ENCODE measurements at places on chromosomes 1 and 21. TPM values are rescaled to one million over a fixed set of nuclear protein-coding genes. Genes with fewer than 3 reads are reported as not detected.

DNA sequence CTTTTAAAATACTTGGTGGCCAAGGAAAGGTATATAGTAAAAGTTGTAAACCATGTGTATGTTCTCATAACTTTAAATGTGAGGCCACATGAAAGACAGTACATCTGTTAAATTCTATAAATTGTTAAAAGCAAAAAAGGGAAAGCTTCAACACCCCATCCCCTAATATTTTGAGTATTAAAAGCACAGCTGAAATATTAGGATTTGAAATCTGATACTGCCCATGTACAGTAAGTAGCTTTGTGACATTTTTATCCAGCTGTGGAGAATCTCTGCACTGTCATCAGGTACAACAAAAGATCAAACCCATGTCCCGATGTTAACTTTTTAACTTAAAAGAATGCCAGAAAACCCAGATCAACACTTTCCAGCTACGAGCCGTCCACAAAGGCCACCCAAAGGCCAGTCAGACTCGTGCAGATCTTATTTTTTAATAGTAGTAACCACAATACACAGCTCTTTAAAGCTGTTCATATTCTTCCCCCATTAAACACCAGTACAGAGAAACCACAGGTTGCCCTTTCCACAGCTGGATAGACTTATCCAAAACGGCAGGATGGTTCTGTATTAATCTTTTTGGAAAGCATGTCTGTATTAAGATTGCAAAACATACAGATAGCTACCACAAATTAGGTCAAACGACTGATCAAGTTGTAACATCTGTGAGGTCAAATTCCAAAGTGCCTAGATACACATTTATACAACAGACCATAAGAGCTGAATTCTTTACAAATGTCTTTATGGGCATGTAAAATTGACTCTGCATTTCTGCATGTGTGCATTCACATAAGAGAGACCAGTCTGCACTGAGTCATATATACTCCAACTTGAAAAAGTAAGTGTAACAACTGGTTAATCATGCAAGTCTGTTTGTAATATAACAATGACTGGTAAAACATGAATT is 5.2 kb downstream of the IRF2BP2 start:
- DNase-seq: peak; percentile 75

SELL gene
- 17.6 TPM for polyA plus RNA-seq

GJB3 gene
- polyA plus RNA-seq: not detected

VTCN1 gene
- polyA plus RNA-seq: 0.11 TPM

GRCh38 chr1:192805832-192806323 is 3.0 kb upstream of the RGS2 start:
- peak; percentile 72 for DNase-seq

CLDN14 gene
- 5.3 TPM for polyA plus RNA-seq

TIE1 gene
- polyA plus RNA-seq: 49.3 TPM

GRCh38 chr21:18403735-18404450 is at the start of gene TMPRSS15:
Gene TMPRSS15 (minus strand): TSS chr21:18403785. CDS start chr21:18403622, 163 bp downstream.
- no peak for DNase-seq
